ENCODE measurements at places on chromosomes 1 and 21.

- no peak for DNase-seq
Observed at GRCh38 chr21:42113926-42114409, 42.9 kb downstream of the UMODL1 start.

GRCh38 chr1:202952818-202953217 is 5.3 kb downstream of the ADIPOR1 start:
- no peak for DNase-seq

- DNase-seq: no peak
Observed at GRCh38 chr1:208161005-208161404, 83.2 kb downstream of the PLXNA2 start.

DNA sequence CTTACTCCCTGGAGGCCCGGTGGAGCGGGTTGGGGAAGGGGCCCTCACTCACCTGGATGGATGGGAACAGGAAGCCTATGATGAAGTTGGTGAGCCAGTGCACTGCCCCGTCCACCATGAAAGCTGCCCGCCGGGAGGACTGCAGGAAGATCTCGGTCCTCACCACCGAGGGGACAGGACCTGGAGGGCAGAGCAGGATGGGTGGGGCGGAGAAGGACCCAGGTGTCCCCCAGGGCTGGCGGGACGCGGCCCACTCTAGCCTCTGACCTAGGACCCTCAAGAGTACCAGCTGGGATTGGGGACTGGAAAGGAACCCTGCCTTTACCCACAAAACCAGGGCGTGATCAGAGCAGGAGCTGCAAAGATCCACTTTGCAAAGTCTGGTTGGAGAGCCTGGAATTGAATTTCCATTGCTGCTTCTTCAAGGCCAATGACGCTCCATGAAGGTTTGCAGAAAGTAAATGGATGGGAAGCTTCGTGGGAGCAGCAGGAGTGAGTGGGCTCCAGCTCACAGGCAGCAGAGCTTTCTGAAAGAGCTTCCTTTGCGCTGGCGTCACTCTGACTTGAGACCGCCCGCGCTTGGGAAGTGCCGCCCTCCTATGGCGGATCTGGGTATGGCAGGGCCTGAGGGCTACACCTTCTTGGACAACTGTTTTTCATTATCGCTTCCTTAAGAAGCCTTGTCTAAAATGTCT is 21.4 kb downstream of the SLC2A7 start:
- DNase-seq: peak; percentile 88

DNA sequence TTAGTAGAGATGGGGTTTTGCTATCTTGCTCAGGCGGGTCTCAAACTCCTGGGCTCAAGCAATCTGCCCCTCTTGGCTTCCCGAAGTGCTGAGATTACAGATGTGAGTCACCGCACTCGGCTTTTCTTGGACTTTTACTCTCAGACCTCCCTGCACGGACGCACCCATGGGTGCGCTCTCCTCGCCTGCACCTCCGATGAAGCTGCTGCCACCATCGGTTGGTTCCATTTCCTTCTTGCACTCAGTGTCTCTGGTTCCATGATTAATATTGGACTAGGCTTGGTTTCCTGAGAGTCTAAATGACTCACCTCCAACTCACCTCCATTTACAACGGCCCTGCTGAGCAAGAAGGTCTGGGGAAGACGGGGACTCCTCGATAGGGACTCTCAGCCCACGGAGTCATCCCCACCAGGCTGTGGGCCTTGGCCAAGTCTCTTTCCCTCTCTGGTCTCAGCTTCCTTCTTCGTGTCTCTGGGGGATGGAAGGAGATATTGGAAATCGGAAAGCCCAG is 6.7 kb upstream of the TNFRSF8 start:
- DNase-seq: no peak

DNA sequence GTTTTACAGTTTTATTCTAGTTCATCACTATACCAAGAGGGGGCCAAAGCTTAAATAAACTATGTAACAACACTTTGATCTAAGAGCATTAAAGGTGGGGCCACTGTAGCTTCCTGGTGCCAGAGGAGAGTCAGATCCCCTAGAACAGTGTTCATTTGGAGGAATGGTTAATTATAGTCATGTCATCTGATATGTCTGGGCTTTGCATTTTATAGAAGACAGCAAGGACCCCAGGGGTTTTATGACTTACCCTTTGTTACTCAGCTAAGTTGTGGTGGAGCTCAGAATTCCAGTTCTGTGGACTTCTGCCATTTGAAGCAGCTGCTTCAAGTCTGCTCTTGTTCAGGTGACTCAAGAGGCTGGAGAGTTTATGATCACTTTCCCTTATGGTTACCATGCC is 16.7 kb downstream of the KDM4A start:
- DNase-seq: no peak

DNA sequence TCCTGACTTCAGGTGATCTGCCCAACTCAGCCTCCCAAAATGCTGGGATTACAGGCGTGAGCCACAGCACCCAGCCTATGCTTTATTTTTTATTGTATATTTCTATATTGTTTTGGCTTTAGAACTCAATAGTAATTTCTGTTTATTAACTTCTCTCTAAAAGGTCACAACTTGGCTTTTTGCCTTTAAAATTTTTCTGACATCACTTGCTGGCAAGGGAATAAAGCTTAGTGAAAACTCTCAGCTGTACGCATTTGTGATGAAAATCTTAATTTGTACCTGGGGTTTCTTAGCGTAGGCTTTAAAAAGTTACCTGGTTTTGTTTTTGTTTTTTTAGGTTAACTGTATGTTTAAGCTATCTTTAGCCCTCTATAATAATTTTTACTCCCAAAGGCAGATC is 36.2 kb downstream of the B3GALNT2 start:
- DNase-seq: no peak

GRCh38 chr1:204127597-204128242 is 24.1 kb downstream of the ETNK2 start:
- peak; percentile 91 for DNase-seq

- no peak for DNase-seq
Observed at GRCh38 chr1:31886866-31887265, 51.3 kb downstream of the PTP4A2 start.

- DNase-seq: no peak
Observed at GRCh38 chr1:244603498-244603897, 49.4 kb upstream of the DESI2 start.

GRCh38 chr1:26121854-26122773 is 10.5 kb downstream of the PDIK1L start:
- DNase-seq: no peak

DNA sequence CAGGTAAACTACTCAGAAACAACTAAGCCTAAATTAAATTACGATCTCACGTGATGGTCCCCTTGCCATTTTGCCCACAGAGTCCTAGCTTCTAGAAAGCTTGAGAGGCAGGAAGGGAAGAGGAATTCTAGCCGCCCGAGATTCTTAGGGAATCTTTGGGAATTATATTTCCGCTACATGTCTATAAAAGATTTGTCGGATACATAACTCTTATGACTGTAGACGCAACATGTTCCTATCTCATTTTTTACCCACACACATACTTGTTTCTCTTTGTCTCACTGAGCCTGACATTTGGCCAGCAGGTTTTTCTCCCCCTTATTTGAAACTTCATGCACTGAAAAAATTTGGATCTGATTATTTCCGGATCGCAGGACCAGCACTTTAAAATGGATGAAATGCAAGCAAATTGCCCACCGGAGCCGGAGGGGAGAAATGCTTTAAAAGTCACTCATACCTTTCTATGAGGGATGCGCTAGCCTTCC is 5.5 kb downstream of the GLIS1 start:
- no peak for DNase-seq

- DNase-seq: peak; percentile 47
Observed at GRCh38 chr1:214438075-214438474, 113.3 kb downstream of the PTPN14 start.

DNA sequence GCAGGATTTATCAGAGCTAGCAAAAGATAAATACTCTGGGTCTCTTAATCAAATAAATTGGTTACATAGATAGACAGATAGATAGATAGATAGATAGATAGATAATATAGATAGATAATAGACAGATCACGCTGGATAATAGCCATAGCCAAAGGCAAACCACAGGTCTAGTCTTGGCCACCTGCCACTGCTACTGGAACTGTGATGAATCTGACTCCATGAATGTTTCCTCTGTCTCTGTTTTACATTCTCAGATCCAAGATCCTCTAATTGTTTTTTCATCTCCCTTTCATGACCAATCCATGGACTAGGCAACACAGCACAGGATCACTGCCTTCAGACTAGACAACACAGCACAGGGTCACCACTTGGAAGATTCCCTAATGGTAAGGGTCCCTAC is 444.7 kb upstream of the NFIA start:
- no peak for DNase-seq

- no peak for DNase-seq
Observed at GRCh38 chr1:206809504-206810084, 37.3 kb upstream of the IL10 start.

- no peak for DNase-seq
Observed at GRCh38 chr1:84415396-84415795, 17.1 kb downstream of the DNASE2B start.

- peak; percentile 51 for DNase-seq
Observed at GRCh38 chr1:110605901-110606656, at the start of gene KCNA2. Gene KCNA2, minus strand, starts transcription at chr1:110606358. Its CDS starts 1,576 bp downstream, at chr1:110604782.

DNA sequence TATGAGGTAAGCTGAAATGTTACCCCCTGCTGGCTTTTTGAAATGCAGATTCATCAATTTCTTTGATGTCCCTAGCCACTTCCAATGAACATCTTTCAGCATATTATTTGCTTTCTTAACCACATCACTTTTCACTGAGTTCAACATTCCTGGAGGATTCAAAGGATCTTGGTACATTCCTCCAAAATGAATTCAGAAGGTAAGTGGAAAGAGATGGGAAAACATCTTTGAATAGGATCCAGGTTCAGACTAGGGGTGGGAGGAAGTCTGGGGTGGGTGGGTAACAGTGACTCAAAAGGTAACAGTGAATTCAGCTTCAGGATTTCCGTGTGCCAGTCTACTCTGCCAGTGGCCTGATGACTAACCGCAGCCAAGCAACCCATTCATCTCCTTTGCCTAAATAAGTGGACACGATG is 180.7 kb downstream of the ZC3H11B start:
- DNase-seq: no peak

DNA sequence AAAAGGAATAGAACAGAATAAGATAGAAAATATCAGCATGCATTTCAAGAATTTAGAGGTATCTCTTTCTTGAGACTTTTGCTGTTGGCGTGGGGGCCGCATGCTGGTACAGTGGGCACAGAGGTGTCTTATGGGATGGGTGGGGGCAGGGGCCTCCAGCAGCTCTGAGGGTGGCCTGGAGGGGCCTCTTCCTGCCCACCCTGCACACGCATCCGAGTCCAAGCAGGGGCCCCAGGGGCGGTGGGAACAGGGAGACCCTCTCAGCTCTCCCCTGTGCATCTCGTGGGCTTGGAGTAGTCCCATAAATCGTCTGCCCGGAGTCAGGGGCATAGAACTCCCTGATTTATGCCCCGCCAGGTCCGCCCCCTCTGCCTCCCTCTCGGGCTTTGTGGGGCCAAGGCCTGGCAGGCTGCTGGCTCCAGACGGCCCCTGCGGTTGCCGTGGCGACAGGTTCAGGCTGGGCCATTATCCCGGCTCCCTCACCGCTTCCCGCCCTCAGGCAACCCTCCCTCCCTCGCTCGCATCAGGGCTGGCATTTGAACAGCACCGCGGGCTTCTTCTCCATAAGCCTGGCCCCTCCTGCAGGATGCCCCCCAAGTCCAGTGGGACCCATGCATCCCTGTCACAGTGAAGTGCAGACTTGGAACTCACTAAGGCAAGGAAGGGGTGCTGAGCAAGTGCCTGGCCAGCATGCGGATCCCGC is 133.2 kb upstream of the ZBTB40 start:
- DNase-seq: peak; percentile 59

GRCh38 chr1:157496121-157496526 is 56.2 kb downstream of the FCRL5 start:
- peak; percentile 64 for DNase-seq

DNA sequence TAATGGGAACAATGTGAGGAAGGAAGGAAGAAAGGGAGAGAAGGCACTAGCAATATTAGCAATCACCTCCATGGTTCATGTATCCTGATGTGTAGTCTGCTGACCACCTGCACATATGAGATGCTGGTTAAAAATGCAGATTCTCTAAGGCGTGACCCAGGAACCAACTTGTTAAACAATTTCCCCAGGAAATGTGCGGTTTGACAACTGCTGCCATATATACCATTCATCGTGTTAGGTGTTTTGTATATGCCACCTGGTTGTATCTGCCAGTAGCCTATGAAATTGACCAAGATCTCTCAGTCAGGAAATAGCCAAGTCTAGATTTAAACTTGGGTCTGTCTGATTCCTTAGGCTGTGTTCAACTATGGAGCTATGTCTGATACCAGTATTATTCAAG is 4.1 kb downstream of the SEMA4A start:
- no peak for DNase-seq

DNA sequence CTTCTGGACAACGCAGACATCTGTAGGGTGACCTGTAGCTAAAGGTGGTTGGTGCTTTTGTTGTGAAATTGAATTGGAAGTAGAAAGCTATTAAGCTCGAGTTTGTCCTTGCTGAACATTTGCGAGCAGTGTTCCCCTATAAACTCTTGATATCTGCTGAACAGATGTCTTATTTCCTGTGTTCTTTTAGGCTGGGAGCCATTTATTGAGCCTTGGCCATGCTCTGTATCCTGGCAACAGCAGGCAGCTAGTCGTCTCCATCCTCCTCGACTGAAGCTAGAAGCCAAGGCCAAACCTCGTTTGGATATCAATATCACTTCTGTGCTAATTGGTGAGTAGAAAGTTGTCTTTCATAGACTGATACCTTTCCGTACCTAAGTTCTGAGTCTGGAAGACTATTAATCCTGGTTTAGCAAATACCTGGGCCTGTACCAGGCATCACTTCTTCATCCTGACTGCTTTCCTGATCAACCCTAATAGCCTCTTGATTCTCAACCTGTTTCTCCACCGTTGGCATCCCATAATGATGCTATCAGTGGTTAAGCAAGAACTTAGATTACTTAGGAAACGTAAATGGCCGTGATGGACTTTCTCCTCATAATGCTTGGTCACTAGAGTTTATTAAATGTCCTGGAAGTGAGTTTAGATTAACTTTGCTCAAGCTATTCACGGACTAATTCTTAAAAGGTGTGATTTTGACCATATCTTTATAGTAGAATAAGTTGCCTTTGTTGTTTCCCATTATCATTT is 103.4 kb downstream of the VPS13D start:
- DNase-seq: no peak

GRCh38 chr1:151104630-151105029 is 34.1 kb downstream of the GABPB2 start:
- no peak for DNase-seq

DNA sequence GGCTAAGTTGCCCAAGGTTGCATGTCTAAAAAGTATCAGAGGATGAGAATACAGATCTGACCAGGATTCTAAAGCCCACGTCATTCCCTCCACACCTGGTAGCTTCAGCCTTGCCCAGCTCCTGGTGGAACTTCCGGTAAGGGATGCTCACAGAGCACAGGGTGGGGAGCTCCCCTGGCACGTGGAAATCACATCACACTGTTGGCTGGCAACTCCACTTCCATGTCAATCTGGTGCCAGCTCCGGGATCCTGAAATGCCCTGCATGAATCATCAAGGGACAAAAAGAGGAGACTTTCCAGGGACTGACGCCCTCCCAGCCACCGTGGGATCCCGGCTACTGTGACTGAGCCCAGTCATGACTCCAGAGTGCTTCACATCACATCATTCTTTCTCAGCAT is 12.4 kb upstream of the BCAR3 start:
- no peak for DNase-seq

- DNase-seq: no peak
Observed at GRCh38 chr1:85333186-85333585, 56.8 kb upstream of the BCL10 start.

Data from D341Med (cell line).